Stimulated activated CD4-positive, alpha-beta T cell treated with anti-CD3 and anti-CD28 coated beads, Interleukin-1b, Interleukin-23, amount 100 ng/mL, for 4 hours (primary cell): ENCODE measurements at places on chromosomes 1 and 21.

GRCh38 chr1:27274204-27274603, 39.8 kb downstream of the WDTC1 start:
- no peak for DNase-seq

GRCh38 chr1:183711741-183712361, 58.7 kb upstream of the APOBEC4 start:
- DNase-seq = no peak

- DNase-seq = no peak
Observed at GRCh38 chr1:25701030-25701785, 84.6 kb downstream of the MAN1C1 start.

- no peak for DNase-seq
Observed at GRCh38 chr1:155075535-155075934, 3.1 kb upstream of the EFNA3 start.

GRCh38 chr1:4638345-4638729, 16.1 kb upstream of the AJAP1 start:
- DNase-seq = no peak

- DNase-seq = no peak
Observed at GRCh38 chr21:26769613-26770188, 75.5 kb downstream of the ADAMTS1 start.

- no peak for DNase-seq
Observed at GRCh38 chr1:45135316-45135715, 71.1 kb downstream of the ZSWIM5 start.

GRCh38 chr1:77975907-77976306, 3.0 kb downstream of the FUBP1 start:
- DNase-seq = no peak

- no peak for DNase-seq
Observed at GRCh38 chr1:184404727-184405027, 17.8 kb downstream of the C1orf21 start.

- no peak for DNase-seq
Observed at GRCh38 chr1:93221913-93222312, 41.4 kb downstream of the CCDC18 start.

DNA sequence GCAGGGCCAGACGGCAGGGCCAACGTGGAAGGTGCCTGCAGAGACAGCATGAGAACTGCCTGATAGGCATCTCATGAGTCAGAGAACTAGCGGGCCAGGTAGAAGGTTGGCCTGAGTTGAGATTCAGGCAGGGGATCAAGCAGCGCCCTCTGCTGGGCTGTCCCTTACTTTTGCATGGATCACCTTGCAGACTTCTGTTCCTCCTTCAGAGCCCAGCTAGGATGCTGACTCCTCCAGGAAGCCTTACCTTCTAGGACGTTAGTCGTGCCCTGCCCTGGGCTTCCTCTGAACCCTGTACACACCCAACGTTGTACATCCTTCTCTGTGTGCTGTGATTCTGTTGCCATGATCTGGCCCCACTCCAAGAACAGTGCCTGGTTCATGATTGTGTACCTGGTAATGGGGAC, 231.3 kb upstream of the VAMP3 start:
- no peak for DNase-seq

DNA sequence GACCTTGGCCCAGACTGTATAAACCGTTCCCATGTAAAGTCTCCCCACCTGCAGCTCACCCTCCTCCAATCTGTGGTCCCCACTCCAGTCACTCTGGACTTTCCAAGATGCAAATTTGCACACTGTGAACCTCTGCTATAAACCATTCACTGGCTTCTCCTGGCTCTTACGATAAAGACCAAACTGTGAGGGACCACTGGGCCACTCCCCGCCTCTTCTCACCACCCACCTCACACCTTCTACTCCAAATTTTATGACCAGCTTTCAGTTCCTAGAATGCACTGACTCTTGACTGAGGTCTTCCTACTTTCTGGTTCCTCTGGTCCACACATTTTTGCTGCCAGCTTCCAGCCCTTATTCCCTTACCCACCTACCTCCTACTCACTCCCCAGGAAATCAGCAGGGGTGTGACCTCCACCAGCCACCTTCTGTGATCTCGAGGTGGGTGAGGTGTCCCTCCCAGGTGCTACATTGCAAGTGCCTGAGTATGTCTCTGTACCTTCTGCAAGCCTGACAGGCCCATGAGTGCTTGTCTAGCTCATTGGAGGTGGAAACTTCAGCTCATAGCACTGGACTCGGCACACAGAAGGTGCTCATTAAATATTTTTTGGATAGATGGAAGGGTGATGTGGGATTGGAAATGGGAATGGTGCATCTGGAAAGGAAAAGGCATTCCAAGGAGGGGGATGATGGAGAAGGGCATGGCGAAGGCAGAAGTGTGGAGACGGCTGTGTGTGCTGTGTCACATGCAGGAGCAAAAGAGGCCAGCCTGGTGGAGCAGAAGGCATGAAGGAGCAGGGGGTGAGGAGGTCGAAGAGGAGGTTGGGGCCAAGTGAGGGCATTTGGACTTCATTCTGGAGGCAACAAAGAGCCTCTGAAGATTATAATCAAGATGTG, 15.6 kb upstream of the CSF1 start:
- no peak for DNase-seq

DNA sequence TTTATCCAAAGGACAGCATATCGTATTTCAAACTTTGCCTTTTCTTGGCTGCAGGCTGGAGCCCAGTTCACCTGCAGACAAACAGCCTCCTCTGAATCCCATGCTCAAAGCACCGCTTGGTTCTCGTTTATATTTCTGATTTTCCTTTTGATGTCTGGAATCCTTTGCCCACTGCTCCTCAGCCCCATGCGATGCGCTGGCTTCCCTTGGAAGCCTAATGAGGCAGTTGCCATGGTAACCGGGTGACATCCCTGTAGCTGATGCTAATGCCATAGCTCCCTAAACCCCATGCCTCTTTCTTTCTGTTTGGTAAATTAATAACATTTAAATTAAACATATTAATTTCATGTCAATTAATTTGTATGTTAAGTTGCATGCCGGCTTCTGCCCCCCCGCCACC, 327.1 kb downstream of the PRDM2 start:
- no peak for DNase-seq

DNA sequence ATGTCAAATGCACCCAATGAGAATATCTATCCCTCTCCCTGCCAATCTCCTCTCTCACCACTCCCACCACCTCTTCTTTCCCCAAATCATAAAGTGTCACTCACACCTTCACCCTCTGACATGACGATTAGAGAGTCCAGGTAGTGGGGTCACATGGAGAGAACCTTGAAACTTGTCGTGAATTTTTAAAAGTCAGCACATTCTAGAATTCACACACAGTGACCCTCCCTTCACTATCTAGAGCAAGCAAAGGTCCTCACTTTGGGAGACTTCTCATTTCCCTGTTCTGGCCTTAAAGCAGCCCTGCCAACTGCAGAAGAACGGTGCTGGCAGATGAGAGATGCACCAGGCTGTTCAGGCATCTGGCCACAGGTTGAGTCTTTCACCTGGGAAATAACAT, 61.9 kb downstream of the CD34 start:
- no peak for DNase-seq
